ENCODE measurements at places on chromosomes 12 and 14. TPM values are rescaled to one million over a fixed set of nuclear protein-coding genes. Genes with fewer than 3 reads are reported as not detected.

The OAS3 gene
- 7.9 TPM for total RNA-seq

The COL2A1 gene
- not detected for total RNA-seq

The CPNE6 gene
- 0.04 TPM for total RNA-seq

The SYNE3 gene
- total RNA-seq: 3.3 TPM
